Ureter (tissue), 1 donor: ENCODE measurements at places on chromosomes 12 and 14. TPM values are rescaled to one million over a fixed set of nuclear protein-coding genes. Genes with fewer than 3 reads are reported as not detected.

Gene TRMT61A
- 22.4 TPM for total RNA-seq

Gene GPR84
- total RNA-seq = 0.34 TPM

- no peak for DNase-seq
Measured at GRCh38 chr12:66538970-66539369, 139.9 kb downstream of the GRIP1 start.

- DNase-seq = no peak
Measured at GRCh38 chr12:19548834-19549233, 109.5 kb downstream of the AEBP2 start.

- DNase-seq = no peak
Measured at GRCh38 chr12:59937148-59937547, 341.3 kb downstream of the SLC16A7 start.
